D721Med (cell line): ENCODE measurements at places on chromosomes 2 and 18.

GRCh38 chr2:20573620-20574422, 77.1 kb downstream of the HS1BP3 start:
- no peak for DNase-seq

DNA sequence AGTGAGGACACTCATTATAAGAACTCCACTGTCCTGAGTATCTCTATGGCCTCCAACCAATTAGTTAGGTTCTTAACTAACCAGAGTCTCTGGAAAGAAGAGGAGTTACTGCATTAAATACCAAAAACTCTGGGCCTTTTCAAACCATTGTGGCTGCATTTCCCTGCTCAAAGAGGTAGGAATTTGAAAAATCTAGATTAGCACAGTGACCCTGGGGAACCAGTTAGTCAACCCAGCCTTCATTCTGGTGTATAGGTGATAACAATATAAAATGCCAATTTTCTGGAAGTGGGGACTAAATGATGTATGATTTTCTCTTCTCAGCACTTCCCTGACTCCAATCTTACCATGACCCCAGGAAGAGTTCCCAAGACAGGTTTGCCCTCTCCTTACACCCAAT, 287.8 kb upstream of the SETBP1 start:
- no peak for DNase-seq

DNA sequence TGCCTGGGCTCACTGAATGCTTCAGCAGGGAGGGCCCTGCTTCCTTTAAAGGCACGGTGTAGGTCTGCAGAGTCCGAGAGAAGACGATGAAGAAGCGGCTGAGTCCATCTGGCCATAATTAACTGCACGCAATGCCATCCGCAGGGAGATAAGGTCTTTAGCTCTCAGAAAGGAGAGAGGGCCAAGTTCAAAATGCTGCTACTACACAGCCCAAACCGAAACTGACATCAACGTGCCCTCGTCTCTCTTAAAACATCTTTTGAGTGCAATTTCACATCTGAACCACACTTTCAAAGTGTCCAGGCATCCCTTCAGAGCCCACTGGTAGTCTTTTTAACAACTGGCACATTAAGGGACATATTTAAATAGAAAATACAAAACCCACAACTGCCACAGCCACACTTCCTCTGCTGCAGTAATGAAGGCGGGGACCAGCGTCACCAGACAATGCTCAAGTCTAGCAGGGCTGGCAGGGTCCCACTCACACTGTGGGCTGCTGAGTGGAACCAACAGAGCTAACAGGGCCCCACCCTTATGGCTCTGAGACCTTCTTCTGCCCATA, 35.8 kb downstream of the ST3GAL5 start:
- DNase-seq, result no peak

DNA sequence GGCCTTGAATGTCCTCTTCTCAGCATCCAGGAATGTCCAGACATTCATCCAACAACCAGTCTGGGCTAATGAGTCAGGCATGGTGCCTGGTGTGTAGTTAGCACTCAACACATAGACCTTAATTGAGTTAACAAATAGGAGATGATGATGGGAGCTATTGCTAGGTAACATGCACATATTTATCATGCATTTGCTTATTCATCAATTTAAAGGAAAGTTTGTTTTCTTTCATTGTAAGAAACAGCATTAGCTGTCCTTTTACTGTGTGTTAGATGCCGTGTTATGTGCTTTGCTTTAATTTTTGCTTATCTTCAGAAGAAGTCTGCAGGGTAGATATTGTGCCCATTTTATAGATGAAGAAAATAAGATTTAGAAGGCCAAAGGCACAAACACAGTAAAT, 43.2 kb downstream of the TSN start:
- no peak for DNase-seq

- no peak for DNase-seq
Observed at GRCh38 chr2:218343591-218343990, 13.1 kb upstream of the CATIP start.

DNA sequence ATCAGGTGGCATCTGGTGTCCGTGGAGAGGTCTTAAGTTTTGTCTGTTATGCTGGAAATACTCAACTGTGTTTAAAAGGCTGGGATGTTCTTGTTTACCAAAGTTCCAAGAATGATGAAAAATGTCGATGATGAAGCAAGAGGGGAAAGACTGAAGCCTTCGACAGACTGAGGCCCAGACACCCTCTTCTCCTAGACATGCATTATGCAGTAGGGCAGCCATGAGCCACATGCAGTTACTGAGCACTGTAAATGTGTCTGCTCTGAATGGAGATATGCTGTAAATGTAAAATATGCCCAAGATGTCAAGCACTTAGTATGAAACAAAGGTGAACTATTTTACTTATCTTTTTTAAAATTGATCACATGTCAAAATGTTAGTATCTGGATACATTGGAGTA, 163.1 kb downstream of the GALNT14 start:
- DNase-seq, result no peak

GRCh38 chr2:151087377-151087776, 174.3 kb downstream of the RBM43 start:
- DNase-seq, result no peak
